CMK (cell line): ENCODE measurements at places on chromosomes 12 and 14.

- no peak for DNase-seq
Observed at GRCh38 chr12:118574288-118574687, 197.9 kb downstream of the SUDS3 start.

DNA sequence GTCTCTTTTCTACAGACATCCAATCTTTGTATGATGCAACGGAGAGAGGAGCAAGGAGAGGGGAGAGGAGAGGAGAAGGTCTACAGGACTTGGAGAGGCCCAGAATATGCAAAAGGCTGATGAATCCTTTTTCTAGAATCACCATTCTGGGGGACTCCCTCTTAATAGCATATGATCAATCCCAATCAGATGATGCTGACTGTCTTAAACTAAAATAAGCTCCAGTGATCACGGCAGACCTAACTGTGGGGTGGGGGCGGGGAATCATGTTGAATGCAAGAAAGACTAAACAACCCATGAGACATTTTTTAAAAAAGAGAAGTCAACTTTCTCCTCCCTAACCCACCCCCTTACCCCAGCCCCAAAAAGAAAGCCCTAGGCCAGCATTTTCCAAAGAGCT lies 33.4 kb downstream of the BTBD7 start:
- DNase-seq: no peak

GRCh38 chr12:86213012-86213411 lies 43.2 kb downstream of the MGAT4C start:
- no peak for DNase-seq

GRCh38 chr12:11894890-11895289 lies 175.8 kb upstream of the BCL2L14 start:
- DNase-seq: no peak

DNA sequence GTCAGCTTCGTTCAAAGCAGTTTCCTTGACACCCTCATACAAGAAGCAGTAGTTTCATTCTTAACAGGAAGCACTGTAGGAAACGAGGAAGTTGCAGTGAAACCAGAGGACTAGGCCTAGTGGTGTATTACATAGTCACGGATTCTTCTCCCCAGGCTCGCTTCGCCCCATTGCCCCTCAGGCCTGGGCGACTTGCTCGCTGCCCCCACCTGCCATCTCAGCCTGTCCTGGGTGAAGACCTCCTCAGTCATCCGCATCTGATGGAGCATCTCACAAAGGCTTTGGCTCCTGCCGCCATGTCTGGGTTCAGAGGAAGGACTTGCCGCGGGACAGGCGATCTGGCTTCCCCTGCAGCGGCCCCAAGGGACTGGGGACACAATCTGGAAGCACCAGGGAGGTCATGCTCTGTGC lies 93.5 kb downstream of the LMNTD1 start:
- no peak for DNase-seq

DNA sequence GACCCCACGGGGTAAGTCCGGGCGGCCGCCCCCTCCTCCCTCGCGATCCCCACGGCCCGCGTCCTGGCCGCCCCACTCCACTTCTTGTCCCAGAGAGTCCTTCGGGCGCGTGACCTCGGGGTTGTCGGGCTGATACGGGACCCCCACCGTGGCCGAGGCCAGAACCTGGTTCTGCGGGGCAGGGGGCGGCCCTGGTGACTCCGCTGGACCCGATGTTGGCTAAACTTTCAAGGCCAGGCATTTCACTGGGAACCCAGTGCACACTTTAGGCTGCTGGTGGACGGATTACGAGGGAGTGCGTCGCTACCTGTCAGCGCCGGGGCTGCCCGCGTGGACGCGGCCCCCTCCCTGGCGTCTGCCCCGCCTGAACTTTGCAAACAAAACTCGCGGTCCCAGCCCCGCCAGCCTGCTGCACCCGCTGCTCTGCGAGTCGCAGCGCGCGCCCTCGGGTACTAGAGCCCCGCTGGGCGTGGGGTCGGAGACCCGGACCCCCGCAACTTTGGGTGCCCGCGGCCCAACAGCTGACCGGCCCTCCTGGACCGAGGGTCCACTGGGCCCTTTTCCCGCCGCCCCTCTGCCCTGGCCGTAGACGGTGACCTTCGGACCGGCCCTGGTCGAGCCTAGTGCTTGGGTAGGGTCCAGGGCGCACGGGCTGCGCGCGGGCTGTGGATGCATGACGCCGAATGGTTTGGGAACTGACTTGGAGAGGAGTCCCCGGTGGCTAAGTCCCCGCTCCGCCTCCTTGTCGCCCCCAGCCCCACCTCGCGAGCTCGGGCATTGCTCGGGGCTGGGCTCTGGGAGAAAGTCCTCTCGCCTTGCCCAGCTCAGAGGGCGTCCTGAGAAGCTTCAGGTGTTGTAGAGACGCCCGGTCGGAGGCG lies 624 bp downstream of the RIN3 start:
- no peak for DNase-seq

DNA sequence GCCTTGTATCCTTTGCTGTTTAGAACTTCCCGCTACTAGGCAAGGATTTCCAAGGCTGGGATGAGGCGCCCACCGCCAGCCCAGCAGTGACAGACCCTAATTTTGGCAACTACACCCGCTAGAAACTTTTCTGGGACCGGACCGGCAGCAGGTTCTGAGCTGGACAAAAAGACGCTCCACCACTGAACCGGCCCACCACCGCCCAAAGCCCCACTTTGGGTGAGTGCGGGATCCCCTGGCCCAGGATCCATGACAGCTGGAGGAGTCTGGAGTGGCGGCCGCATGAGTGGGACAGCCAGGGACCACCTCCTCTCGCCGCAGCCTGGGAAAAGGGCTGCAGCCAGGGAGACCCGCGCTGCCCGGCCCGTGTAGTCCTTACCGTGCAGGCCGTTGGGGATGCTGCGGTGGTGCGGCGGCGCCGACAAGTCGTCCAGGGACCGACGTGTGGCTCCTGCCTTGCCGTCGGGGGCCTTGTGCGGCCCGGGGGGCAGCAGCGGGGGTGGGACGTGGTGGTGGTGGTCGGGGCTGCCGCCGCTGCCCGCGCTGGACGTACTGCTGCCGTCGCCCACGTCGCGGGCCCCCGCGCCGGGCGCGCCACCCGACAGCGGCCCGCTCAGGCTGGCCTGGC lies 1.1 kb downstream of the CCDC85C start:
- no peak for DNase-seq

- no peak for DNase-seq
Observed at GRCh38 chr12:508795-509194, 49.1 kb downstream of the B4GALNT3 start.

DNA sequence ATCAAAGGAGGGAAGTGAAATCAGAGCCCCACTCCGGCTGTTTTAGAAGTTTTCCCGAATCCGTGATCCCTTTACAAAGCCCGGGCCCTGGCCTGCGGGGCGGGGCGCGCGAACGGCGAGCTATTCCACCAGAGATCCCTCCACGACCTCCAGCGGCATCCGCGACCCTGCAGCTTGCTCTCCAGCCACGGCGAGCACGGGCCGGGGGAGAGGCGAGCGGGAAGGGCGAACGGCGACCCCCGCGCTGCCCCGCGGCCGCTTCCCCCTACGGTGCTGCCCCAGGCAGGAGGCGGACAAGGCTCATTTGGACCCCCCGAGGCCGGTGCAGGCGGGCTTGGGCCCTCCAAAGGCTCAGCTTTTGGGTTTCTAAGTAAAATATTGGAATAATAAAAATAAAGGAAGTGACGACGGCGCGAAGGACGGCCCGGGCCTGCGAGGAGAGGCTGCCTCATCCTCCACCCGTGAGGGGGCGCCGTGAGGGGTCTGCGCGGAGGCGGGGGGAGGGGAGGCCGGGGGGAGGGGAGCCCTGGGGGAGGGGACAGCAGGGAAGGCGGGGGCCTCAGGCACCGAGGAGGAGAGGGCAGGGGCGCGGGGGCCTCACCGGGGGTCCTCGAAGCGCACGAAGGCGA lies 613 bp downstream of the SRSF9 start:
- DNase-seq: peak; percentile 24

DNA sequence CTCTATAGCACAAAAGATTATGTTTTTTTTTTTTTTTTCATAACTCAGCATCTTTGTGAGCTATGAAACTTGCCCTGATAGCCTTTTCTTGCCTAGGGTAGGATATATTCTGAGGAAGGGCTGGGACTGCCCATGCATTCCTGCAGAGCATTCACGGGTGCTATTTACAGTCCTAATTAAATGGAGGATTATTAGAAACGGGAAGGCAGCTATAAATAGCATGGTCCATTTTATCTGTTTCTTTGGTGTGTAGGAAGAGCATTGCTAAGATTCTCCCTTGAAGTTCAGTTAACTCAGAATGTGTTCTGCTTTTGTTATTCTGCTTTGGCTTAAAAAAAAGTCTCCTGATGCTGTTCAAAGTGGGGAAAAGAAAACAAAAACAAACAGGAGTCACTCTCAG lies 630.9 kb downstream of the DIO2 start:
- DNase-seq: no peak

GRCh38 chr12:45464699-45465098 lies 248.8 kb downstream of the ANO6 start:
- DNase-seq: no peak

- no peak for DNase-seq
Observed at GRCh38 chr12:92275443-92276154, 130.0 kb upstream of the BTG1 start.

DNA sequence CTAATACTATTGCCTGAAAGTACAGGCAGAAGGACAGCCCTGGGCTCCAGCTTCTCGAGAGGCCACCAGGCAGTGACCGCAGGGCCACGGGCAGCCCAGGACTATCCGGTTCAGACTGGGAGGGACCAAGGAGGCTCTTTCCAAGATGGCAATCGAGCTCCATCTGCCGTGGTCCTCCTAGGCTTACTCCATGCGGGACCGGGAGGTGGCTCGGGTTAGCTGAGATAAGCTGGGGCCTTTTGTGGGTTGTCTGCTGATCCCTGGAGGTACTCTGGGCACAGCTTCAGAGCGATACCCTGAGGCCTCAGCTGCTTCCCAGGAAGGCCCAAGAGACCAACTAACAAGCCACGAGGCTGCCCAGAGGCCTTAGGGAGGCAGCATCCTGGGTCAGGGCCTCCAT lies 33.1 kb downstream of the SNRNP35 start:
- no peak for DNase-seq

- no peak for DNase-seq
Observed at GRCh38 chr14:99627510-99628381, 17.2 kb upstream of the HHIPL1 start.

- no peak for DNase-seq
Observed at GRCh38 chr14:72081137-72081536, 148.9 kb downstream of the RGS6 start.

GRCh38 chr12:93748672-93749383 lies 71.7 kb downstream of the CRADD start:
- no peak for DNase-seq

- DNase-seq: no peak
Observed at GRCh38 chr12:29088611-29089219, 60.4 kb upstream of the FAR2 start.

GRCh38 chr12:109310247-109311125 lies 1.4 kb upstream of the FOXN4 start:
- DNase-seq: no peak

GRCh38 chr12:99915251-99916082 lies 69.3 kb downstream of the ANKS1B start:
- no peak for DNase-seq

- DNase-seq: no peak
Observed at GRCh38 chr12:32536000-32536345, 136.6 kb downstream of the FGD4 start.

- no peak for DNase-seq
Observed at GRCh38 chr12:114397978-114398881, 7.7 kb downstream of the TBX5 start.

DNA sequence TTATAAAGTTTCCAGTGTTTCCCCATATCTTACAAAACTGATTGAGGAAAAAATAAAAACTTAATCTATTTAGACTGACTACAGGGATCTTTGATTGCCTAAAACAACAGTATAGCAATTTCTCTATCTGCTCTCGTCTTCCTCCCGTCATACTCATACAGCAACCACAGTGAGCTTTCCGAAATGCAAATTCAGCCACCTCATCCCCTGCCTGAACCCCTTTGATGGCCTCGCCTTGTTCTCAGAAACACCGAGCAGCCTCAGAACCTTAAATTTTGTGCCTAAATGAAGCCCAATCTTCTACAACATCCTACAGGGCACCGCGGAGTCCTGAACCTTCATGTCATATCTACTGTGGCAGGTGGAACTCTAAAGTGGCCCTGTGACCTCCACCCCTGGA lies 223.7 kb upstream of the TMEM132C start:
- no peak for DNase-seq

DNA sequence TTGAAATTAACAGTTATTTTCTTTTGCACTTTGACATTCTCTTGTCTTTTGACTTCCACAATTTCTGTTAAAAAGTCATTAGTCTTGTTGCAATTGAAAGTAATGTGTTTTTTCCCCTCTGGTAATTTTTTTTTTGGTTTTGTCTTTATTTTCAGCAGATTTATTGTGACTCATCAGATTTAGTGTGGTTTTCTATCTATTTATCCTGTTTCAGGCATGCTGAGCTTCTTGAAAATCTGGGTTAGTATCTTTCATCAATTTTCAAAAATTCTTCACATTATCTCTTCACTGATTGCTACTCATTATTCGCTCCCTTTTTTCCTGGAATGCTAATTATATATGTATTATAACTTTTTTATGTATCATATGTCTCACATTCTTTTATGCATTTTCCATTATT lies 15.3 kb upstream of the NTF3 start:
- DNase-seq: no peak
